Activated T-cell treated with anti-CD3 and anti-CD28 coated beads, Interleukin-2, amount 50 U/mL, for 72 hours (primary cell): ENCODE measurements at places on chromosomes 5 and 9.

- H3K27me3 ChIP-seq: no peaks in the 10 kb centered on the region
- no peak overlapping the region for H3K27ac ChIP-seq
- peaks cover 9% of the 10 kb centered on the region for H3K4me1 ChIP-seq
- no peaks in the 10 kb centered on the region for H3K36me3 ChIP-seq
- H3K4me3 ChIP-seq: no peak overlapping the region
- no peak for DNase-seq
These were observed 11.9 kb downstream of the FAM219A start for GRCh38 chr9:34446468-34446891.

DNA sequence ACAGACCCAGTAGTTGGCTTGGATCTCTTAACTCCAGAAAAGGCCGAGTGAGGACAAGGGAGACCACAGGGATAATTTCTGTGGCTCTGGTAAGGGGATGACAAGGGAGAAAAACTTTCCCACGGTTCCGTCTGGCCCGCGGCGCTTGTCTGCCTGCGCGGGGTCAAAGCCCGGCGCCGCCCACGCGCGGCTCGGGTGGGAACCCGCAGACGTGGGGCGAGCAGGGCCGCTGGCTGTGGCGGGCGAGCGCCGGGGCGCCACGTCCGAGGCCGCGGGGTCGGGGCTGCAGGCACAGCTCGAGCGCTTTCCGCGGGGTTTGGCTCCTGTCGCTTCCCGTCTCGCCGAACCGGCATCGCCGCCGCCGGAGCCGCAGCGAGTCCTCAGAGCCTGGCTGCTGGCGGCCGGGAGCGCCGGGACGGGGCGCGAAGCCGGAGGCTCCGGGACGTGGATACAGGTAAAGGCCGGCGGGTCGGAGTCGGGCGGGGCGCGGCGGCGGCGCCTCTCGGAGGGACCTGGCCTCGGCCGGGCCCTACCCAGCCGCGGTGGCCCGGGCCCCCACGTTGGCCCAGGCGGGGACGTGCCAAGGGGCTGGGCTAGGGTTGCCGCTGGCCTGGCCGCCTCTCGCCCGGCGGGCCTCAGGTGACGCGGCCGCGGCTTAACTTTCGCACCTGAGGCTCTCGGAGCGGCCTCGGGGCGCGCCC is at the start of gene RNF180:
Gene RNF180 (plus strand): TSS at position 344 of the 701 bp plus-strand sequence. CDS start 34,965 bp downstream, outside the sequence.
- no peaks in the 10 kb centered on the region for H3K4me1 ChIP-seq
- peak; percentile 2 for DNase-seq
- peak within 1 kb of the TSS; percentile 56 for H3K4me3 ChIP-seq
- H3K27me3 ChIP-seq: peaks cover 26% of the 10 kb centered on the region
- H3K36me3 ChIP-seq: peaks cover 2% of the 10 kb centered on the region
- no peak within 1 kb of the TSS for H3K27ac ChIP-seq

DNA sequence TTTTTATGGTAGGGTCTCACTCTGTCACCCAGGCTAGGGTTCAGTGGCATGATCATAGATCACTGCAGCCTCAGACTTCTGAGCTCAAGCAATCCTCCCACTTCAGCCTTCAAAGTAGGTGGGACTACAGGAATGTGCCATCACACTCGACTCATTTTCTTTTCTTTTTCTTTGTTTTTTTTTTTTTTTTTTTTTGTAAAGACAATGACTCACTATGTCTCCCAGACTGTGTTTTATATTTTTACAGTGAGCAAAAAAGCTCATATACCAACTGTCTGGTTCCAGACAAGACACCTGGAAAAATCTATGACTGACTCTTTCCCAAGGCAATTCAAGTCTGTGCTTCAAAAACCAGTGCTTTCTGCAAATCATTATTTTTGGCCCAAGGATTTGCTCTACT is 10.8 kb upstream of the FOXD1 start:
- H3K4me1 ChIP-seq: no peaks in the 10 kb centered on the region
- no peak overlapping the region for H3K27ac ChIP-seq
- no peak overlapping the region for H3K4me3 ChIP-seq
- DNase-seq: no peak

DNA sequence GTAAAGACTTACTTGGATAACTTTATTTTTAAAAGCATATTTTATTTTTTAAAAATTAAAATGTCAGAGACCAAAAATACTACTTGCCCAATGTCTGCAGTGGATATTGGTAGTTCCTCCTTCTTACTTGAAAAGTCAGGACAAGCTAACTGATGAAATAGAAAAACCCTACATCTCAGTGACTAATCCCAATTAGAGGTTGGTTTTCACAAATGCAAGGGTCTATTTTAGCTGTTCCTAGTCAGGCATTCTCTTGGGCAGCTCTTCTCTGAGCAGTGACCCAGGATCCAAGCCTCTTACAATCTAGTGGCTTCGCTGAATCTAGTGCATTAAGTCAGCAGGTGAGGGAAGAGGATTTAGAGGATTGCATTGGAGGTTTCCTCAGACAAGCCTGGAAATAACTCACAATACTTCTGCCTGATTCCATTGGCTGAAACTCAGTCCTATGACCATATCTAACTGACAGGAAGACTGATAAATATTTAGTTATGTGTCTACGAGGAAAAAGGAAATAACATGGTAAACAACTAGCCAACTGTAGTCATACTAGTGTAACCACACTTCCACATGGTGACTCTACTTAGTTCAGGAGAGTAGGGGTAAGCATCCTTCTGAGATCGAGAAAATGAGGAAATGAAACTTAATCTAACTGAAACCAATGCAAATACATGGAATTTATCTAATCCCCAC is 34.2 kb upstream of the MIER3 start:
- no peak overlapping the region for H3K27ac ChIP-seq
- H3K4me1 ChIP-seq: peaks cover 16% of the 10 kb centered on the region
- no peak for DNase-seq
- no peaks in the 10 kb centered on the region for H3K36me3 ChIP-seq
- H3K27me3 ChIP-seq: no peaks in the 10 kb centered on the region
